Cerebellum (tissue), 4 donors: ENCODE measurements at places on chromosomes 3 and 15.

DNA sequence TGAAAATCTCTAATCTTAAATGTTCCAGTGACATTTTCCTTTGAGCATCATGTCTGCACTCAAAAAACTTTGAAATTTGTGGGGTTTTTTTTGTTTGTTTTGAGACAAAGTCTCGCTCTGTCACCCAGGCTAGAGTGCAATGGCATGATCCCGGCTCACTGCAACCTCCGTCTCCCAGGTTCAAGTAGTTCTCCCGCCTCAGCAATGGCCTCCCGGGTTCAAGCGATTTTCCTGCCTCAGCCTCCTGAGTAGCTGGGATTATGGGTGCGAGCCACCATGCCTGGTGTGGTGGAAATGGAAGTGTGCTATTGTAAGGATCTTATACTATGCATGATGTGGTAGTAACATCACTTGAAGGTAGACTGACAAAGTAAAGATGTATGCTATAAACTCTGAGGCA, 42.5 kb downstream of the TKT start:
- no peak for DNase-seq

- no peak for DNase-seq
Measured at GRCh38 chr3:52679811-52680210, 5.9 kb downstream of the PBRM1 start.

- DNase-seq = no peak
Measured at GRCh38 chr3:173913397-173913796, 515.9 kb downstream of the NLGN1 start.

- no peak for DNase-seq
Measured at GRCh38 chr3:49377483-49377882, 19.3 kb upstream of the GPX1 start.

DNA sequence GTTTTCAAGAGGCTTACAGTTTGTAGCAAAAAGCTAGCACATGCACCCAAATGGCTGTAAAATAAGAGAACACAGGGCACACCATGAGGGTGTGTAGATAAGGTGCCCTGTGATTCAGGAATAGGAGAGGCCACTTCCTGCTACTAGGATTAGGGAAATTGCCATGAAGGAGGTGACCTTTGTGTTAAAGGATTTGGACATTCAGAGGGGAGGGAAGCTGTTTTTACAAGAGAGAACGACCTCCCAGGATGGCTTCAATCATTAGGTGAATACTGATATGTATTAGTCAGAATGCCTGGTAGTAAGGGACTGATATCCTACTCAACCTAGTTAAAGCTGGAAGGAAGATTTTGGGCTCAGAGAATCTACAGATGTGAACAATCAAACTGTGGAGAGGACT, 35.7 kb upstream of the ABHD17C start:
- DNase-seq = no peak

GRCh38 chr3:183193762-183194689, 31.5 kb upstream of the LAMP3 start:
- no peak for DNase-seq

DNA sequence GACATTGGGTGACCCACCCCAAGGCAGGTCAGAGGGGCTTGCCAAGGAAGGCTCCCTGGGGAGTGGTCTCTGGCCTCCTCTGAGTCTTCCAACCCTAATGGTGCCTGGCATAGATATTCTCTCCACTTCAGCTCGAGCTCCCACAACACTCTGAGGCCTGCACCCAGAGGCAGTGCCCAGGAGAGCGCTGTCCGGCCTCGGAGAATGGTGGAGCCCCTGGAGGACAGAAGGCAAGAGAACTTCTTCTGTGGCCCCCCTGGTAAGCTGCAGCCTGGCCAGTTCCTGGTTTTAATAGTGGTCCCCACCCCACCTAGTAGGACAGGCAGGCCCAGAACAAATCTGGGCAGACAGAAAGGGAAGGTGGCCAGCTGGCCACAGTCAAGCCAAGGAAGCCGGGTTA, 7.0 kb downstream of the DISP2 start:
- no peak for DNase-seq

DNA sequence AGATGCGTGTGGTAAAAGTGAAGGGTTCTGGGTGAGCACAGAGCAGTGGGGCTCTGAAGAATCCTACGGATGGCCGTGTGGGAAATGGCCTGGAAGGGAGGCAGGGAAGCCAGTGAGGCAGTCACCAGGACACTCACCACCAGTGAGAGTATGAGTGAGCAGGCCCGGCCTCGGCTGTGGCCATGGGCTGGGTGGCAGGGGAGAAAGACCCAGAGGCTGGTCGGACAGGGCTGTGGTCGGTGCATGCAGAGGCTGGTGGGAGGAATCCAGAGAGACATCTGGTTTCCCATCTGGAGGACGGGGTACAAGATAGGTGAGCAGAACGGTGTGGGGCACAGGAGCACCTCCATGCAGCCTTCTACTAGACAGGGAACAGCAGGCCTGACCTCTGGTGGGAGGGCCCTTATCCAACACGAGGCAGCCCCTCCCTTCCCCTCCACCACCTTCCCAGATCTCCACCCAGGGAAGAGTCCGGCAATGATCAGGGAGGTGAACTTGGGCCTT, 10.1 kb downstream of the PCSK6 start:
- no peak for DNase-seq
